Peyer's patch (tissue), 4 donors: ENCODE measurements at places on chromosomes 3 and 15.

GRCh38 chr15:91521996-91522395, 331.5 kb upstream of the SLCO3A1 start:
- no peak for DNase-seq

- DNase-seq: no peak
These were observed 61.0 kb upstream of the PPARG start for GRCh38 chr3:12227833-12228232.

DNA sequence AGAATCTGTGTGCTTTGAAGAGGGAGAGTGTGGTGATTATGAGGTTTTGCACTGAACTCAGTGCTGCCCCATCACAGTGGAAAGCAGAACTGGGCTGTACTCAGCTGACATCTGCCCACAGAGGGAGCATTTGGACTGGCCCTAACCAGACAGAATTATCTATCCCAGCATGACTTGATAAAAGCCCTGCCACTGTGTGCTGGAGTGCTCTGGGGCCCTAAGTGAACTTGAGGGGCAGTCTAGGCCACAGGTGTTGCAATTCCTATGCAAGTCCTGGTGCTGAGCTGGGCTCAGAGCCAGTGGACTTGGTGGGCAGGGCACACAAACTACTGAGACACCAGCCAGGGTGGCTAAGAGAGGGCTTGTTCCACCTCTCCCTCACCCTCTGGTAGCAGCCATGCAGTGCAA, 269.2 kb upstream of the CTNNB1 start:
- no peak for DNase-seq

GRCh38 chr3:118817748-118818165, 216.9 kb downstream of the IGSF11 start:
- no peak for DNase-seq

GRCh38 chr15:62068071-62068809, 1.5 kb downstream of the C2CD4A start:
- peak; percentile 68 for DNase-seq

- DNase-seq: no peak
These were observed 336.1 kb downstream of the FOXP1 start for GRCh38 chr3:71247221-71247957.

GRCh38 chr3:132773071-132773619, 50.9 kb upstream of the NPHP3 start:
- DNase-seq: no peak

DNA sequence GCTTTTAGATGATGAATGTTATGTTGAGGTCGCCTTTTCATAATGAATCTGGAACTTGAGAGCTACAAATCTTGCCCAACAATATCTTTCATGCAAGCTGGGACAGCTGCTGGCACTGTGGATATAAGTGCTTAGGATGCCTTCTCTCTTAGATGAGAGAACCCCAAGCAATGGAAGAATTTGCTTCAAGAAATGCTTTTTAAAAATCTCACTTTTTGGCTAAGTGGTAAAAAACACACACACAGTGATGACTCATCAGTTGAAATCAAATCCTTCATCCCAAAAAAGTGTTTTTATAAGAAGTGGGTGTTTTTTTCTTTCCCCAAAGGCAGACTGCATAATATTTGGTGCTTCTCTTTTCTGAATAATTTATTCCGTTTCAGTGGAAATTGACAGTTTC, 38.4 kb upstream of the GALNT15 start:
- DNase-seq: no peak

DNA sequence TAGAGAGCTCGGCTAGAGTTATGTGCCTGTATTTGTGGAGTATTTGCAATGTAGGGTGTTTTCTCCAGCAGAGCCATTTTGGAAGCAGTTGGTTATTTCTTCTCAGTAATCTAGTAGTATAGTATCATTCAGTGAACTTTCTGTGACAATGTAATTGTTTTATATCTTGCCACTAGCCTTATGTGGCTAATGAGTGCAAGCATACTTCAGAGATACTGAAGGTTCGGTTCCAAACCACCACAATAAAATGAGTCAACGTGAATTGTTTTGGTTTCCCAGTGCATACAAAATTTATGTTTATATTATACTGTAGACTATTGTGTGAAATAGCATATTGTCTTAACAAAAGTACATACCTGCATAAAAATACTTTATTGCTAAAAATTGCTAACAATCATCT, 286.9 kb upstream of the TBL1XR1 start:
- DNase-seq: no peak

GRCh38 chr15:78604420-78604819, 16.4 kb downstream of the CHRNA3 start:
- DNase-seq: no peak

GRCh38 chr15:43239732-43240491, 19.1 kb upstream of the EPB42 start:
- no peak for DNase-seq

- no peak for DNase-seq
These were observed 144.6 kb upstream of the IL12A start for GRCh38 chr3:159843840-159844730.

DNA sequence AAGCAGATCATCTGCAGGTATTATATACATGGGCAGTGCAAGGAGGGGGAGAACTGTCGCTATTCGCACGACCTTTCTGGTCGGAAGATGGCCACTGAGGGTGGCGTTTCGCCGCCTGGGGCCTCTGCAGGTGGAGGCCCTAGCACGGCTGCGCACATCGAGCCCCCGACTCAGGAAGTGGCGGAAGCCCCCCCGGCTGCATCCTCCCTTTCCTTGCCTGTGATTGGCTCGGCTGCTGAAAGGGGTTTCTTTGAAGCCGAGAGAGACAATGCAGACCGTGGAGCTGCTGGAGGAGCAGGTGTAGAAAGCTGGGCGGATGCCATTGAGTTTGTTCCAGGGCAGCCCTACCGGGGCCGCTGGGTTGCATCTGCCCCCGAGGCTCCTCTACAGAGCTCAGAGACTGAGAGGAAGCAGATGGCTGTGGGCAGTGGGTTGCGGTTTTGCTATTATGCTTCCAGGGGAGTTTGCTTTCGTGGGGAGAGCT, 639 bp downstream of the MKRN3 start:
- no peak for DNase-seq

GRCh38 chr3:187011915-187012314, 81.6 kb downstream of the ST6GAL1 start:
- peak; percentile 58 for DNase-seq
